ENCODE measurements at places on chromosomes 1 and 21.

- no peak for DNase-seq
Observed at GRCh38 chr1:219278288-219278687, 104.6 kb downstream of the LYPLAL1 start.

DNA sequence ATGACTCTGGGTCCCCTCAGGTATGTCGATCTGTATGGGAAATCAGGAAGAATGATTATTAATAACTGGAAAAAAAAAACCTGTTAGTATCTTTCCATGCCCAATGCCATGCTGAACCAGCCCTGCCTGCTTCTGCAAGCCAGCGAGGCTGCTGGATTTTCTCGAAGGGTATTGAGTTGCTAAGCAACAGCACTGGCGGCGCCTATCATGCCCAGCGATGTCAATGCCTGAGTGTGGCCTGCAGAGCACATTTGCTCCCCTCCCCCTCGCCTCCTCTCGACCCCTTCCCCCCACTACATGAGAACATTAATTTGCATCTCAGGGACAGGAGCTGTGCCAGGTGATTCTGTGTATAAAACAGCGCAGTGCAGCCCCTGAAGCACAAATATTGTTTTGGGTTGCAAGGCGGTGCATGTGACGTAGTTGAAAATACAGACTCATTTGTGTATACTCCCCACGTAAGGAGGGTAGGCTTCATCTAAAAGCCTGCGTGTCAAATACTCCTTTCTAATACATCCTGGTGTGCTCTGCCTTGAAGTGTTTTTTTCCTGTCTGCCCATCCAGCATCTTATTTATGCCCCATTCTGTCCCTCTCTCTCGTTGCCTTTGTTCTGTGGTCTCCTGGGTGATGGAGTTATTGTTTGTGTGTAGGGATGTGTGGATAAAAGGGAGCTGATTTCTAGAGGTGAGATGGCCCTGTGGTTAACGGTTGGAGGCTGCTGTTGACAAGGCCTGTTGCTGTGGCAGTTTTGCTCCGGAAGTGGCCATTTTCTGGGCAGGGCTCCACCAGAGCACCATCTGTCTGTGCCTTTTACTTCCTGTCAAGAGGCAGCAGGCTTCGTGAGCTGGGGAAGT, 32.7 kb upstream of the ATP5PO start:
- peak; percentile 88 for DNase-seq

- DNase-seq = no peak
Observed at GRCh38 chr1:67051196-67051595, 2.8 kb downstream of the SLC35D1 start.

GRCh38 chr1:24727501-24728216, 17.6 kb upstream of the CLIC4 start:
- DNase-seq = no peak

DNA sequence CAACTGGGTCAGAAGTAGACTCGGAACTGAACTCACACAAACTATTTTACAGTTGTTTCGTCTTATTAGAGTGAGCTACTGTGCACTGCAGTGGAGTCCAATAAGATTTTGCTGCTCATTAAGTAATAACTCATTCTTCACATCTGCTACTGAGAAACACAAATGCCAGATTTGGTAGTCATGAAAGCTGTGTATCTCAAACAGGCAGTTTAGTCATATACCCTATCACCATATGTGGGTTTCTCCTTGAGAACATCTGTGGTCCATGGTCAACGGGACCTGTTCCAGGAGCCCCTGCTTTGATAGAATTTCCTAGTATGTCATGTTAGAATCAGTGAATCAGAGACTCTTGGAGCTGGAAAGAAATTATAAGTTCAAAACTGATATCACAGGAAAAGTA, 60.4 kb downstream of the ALG14 start:
- no peak for DNase-seq

DNA sequence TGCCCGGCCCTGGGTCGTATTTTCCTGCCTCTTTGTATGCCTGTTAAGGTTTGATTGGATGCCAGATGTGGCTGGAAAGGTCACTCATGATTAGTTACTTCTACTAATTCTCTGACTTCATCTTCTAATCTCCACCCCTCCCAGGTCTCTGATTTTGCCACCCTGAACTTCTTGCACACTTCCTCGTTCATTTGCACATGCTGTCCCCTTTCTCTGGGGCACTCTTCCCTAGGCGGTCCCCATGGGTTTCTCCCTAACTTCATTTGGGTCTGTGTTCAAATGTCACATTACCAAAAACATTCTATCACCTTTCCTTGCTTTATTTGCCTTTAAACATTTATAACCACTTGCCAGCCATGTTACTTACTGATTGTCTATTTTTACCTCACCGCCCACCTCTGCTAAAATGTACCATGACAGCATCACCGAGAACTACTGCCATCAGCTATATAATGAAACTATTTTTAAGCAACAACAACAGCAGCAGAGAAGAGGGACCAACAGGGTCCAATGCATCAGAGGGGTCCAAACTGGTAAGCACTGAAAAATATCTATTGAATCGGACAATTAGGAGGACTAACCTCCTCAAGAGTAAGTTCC, 45.8 kb upstream of the FMOD start:
- no peak for DNase-seq

DNA sequence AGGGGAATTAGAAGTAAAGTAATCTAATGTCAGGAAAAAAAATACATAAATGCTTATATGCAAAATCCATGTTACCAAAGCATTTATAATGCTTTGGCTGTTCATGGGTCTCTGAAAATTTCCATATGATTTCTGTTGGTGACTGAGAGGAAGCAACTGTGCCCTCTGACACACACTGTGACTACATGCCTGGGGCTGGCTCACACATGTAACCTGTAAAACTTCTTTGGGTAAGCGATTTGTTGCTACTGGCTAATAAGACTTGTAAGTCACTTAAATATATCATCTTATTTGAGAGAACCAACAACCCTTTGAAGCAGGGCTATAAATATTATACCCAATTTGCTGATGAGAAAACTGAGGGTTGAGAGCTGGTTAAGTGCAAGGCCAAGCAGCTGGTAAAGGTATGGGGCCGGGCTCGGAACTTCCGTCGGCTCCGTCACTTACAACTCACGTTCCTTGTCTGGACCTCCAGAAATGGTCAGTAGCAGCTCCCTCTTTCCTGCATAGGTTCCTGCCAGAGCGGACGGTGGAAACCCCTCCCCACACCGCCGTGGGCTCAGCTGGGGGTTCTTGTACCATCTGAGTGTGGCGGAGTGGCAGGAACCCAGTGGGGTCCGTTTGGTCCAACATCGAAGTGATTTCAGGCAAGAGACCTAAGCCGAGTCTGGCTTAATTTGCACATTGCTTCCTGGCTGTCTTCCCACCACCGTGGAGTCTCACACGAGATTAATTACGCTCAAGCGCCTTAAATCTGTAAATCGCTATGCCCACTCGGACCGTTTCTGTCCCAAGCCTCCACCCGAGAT, 714 bp downstream of the DFFA start:
- no peak for DNase-seq

GRCh38 chr1:1122078-1122811, 6.4 kb upstream of the C1orf159 start:
- no peak for DNase-seq
